ENCODE measurements at places on chromosomes 6 and 20.

GRCh38 chr20:46260480-46260879 is 47.8 kb downstream of the CDH22 start:
- ATAC-seq, result no peak

GRCh38 chr6:31399589-31400466 is 3.6 kb upstream of the MICA start:
- peak; percentile 60 for ATAC-seq

GRCh38 chr6:20038410-20039204 is 173.7 kb downstream of the MBOAT1 start:
- ATAC-seq, result no peak

DNA sequence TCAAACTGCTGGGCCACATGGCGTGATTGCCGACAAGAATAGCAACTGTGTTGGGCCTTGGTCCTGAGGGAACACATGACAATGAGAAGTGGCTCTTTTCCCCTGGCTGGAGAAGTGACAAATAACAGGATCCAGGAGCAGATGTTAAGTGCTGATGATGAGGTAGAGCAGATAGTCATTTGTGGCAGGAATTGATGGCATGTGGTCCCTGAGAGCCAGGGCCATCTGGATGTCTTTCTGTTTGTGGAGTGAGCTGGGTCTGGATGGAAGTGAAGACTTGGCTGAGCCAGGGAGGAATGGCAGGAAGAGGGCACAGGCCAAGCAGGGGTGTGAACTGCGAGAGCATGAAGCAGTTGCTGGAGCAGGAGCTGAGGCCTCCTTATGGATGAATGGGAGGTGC is 67.8 kb downstream of the SCAND1 start:
- ATAC-seq, result peak; percentile 50

DNA sequence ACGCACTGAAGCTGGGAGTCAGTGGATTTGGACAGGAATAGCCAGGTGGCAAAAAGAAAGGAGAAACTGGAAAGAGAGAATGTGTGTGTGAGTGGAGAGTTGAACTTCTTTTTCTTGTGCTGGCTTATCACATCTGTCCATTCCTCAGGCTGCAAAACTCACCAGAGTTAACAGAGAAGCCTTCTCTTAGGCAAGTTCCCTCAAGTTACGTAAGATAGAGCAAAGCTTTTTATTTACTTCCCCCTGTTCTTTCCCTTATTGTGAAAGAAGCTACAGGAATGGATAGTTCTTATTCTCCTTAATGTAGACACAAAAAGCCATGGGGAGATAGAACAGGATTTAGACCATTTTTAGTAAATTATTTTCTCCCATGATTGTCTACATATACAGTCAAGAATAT is 188.6 kb downstream of the BMP2 start:
- no peak for ATAC-seq

GRCh38 chr6:17035257-17036064 is 66.4 kb upstream of the STMND1 start:
- no peak for ATAC-seq

GRCh38 chr20:19725814-19726525 is 32.1 kb upstream of the RIN2 start:
- ATAC-seq, result peak; percentile 62

DNA sequence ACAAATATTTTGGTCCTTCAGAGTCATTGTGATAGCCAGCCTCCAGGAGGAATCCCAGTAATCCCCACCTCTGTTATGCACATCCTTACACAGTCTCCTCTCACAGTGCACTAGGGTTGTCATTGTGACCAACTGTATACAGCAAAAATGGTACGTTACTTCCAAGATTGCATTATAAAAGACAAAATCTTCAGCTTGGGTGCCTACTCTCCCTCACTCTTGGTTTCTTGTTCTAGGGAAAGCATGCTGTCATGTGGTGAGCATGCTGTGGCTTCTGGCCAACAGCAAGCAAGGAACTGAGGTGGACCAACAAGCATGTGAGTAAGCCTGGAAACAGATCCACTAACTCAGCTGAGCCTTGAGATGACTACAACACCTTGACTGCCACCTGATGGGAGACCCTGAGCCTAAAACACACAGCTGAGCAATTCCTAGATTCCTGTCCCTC is 130.1 kb upstream of the DST start:
- no peak for ATAC-seq

GRCh38 chr6:31468311-31468710 is 29.6 kb upstream of the MICB start:
- ATAC-seq, result no peak

- ATAC-seq, result peak; percentile 6
Observed at GRCh38 chr6:90294989-90295853, 1.4 kb downstream of the BACH2 start.
